Stimulated activated CD4-positive, alpha-beta T cell treated with anti-CD3 and anti-CD28 coated beads, Interleukin-15, amount 100 ng/mL, for 24 hours (primary cell): ENCODE measurements at places on chromosomes 12 and 14.
A peak's percentile ranks its signal among the peaks of the same experiment; 100 is the strongest.

DNA sequence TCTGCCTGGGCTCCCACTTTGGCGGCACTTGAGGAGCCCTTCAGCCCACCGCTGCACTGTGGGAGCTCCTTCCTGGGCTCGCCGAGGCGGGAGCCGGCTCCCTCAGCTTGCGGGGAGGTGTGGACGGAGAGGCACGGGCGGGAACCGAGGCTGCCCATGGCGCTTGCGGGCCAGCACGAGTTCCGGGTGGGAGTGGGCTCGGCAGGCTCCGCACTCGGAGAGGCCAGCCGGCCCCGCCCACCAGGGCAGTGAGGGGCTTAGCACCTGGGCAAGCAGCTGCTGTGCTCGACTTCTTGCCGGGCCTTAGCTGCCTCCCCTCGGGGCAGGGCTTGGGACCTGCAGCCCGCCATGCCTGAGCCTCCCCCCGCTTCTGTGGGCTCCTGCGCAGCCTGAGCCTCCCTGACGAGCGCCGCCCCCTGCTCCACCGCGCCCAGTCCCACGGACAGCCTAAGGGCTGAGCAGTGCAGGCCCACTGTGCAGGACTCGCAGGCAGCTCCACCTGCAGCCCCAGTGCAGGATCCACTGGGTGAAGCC, 44.6 kb downstream of the R3HDM2 start:
- DNase-seq, result no peak

DNA sequence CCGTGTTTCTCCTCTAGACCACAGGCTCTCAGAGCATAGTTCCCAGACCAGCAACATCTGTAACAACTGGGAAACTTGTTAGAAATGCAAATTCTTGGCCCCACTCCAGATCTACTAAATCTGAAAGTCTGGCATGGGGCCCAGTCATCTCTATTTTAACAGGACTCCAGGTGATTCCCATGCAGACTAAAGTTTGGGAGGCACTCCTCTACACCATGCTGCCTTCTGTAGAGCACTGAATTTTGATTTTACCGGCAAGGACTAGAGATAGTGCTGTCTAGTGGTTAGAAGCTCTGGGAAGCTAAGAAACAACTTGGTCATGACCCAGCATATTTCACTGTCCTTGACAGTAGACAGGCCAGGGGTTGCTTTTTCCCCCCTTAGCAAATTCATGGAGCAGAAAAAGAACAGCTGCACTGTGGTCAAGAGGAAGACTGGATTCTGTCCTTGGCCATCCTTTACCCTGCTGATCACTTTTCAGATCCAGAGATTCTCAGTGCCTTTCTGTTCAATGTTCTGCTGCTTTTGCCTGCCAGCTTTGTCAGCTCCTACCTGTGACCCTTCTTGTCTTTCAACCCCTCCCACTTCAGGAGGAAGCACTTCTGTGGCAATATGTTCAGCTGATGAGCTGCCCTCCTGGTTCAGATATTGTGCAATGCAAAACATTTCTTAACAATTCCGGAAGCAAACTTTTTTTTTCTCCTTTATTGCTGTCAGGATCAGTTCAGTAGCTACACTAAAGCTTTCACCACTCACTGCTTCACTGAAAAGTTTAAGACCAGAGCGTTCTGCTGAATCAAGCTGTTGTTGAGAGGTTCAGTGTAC, 133.8 kb upstream of the NUDT4 start:
- no peak for DNase-seq

- DNase-seq, result no peak
Observed at GRCh38 chr12:11568762-11569478, 80.6 kb upstream of the ETV6 start.

DNA sequence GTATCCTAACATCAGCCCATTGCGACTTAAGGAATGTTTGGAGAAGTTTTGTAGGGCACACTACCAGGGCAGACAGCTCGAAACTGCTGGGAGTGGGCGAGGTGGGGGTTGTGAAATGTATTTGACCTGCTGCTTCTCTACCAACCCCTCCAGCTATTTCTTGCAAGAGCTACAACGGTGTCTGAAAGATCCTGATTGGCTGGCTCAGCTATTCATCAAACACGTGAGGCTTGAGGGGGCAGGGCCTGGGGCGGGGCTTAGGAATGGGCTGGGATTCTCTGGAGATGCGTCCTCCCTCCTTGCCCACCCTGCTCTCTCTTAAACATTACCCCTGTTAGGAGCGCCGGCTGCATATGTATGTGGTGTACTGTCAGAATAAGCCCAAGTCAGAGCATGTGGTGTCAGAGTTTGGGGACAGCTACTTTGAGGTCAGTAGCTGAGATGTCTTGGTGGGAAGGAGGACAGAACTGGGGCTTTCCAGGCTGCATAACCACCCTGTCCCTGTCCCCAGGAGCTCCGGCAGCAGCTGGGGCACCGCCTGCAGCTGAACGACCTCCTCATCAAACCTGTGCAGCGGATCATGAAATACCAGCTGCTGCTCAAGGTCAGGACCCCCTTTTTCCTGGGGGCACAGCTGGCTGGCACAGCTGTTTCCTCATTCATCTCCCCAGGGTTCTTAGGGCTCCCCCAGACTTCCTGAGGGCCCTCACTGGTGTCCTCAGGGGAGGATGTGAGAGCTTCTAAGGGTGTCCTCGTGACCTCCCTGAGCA, 3.1 kb downstream of the ARHGEF25 start:
- DNase-seq, result peak; percentile 41

- no peak for DNase-seq
Observed at GRCh38 chr12:39275846-39276245, 167.1 kb downstream of the KIF21A start.
